Erythroblast (primary cell): ENCODE measurements at places on chromosomes 4 and X.
A peak's percentile ranks its signal among the peaks of the same experiment; 100 is the strongest.

DNA sequence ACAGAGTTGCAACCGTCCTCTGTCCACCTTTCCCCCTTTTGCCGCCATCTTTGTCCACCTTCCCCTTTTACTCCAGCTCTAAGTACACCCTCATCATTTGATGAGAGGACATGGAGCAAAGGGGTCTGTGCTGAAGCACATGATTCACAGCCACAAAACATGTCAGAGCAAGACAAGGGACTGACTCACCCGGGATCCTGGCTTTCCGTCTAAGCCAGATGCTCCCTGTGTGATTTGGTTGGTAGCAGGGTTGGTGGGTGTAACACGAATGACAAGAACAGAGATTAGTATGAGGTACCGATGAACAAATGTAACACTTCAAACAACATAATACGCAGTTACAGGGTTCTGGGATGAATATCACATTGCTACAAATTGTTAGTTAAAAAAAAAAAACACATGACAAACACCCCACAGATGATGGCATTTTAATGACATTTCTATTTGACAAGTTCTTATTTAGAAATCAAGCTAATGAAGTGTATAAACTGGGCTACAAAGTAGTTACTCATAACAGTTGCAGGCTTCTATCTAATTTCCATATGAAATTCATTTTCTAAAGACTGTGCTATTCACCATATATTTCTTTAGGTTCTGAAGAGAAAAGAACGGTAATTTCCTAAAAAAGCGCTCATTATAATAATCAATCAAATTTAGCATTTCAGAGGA lies 71.4 kb upstream of the ETNPPL start:
- DNase-seq, result no peak

GRCh38 chr4:114997576-114998247 lies 115.7 kb downstream of the NDST4 start:
- DNase-seq, result no peak

DNA sequence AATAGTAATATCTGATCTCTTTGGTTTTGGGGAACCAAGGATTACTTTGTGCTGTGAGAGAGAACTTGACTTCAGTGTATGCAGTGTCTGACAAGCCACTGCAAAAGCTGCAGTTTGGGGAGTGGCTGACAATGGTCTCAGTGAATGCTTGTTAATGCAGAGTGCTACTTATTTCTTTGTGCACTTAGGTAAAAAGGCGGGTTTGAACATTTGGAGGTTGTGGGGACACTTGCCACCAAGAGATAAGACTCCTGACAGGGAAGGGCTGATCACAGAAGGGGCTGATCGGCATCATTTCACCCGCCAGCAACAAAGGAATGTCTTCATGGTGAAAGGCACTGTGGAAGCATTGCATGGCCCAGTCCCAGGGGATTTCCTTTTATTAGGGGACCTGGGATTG lies 28.6 kb upstream of the USP46 start:
- DNase-seq, result peak; percentile 71

GRCh38 chr4:86822136-86822535 lies 27.0 kb downstream of the SLC10A6 start:
- no peak for DNase-seq

GRCh38 chrX:46637938-46638337 lies 64.4 kb downstream of the CHST7 start:
- peak; percentile 3 for DNase-seq

GRCh38 chr4:105878668-105879067 lies 16.6 kb upstream of the NPNT start:
- no peak for DNase-seq

GRCh38 chr4:41207291-41207831 lies 7.0 kb downstream of the APBB2 start:
- DNase-seq, result no peak

- DNase-seq, result no peak
Observed at GRCh38 chr4:1603413-1604135, 80.5 kb downstream of the FAM53A start.

DNA sequence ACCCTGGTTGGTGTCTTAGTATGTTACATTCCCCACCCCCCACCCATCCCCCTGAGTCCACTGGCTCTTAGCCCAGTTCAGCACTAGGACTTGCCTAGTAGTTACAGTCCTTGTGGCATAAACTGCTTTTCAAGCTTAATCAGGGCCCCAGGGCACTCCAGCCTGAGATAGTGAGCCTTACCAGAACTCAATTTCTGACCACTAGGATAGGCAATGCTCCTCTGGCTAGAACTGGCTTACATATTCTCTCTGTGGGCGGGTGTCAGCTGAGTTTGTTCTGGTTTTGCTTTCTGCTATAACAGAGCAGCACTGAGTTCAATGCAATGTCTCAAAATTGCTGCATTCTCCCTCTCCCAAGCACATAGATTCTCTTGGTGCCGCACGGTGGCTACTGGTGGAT lies 391.4 kb upstream of the DIPK2B start:
- DNase-seq, result no peak
